ENCODE measurements at places on chromosomes 13 and 19.
A peak's percentile ranks its signal among the peaks of the same experiment; 100 is the strongest.

GRCh38 chr13:70310396-70311119, 202.3 kb upstream of the KLHL1 start:
- ATAC-seq: no peak

- ATAC-seq: no peak
Observed at GRCh38 chr13:34469196-34469986, 472.7 kb upstream of the NBEA start.

GRCh38 chr13:108566413-108567170, 62.8 kb upstream of the MYO16 start:
- ATAC-seq: no peak

GRCh38 chr13:41722684-41723535, 238.0 kb downstream of the VWA8 start:
- ATAC-seq: no peak

- peak; percentile 22 for ATAC-seq
Observed at GRCh38 chr13:100694722-100695508, 20.3 kb upstream of the TMTC4 start.

DNA sequence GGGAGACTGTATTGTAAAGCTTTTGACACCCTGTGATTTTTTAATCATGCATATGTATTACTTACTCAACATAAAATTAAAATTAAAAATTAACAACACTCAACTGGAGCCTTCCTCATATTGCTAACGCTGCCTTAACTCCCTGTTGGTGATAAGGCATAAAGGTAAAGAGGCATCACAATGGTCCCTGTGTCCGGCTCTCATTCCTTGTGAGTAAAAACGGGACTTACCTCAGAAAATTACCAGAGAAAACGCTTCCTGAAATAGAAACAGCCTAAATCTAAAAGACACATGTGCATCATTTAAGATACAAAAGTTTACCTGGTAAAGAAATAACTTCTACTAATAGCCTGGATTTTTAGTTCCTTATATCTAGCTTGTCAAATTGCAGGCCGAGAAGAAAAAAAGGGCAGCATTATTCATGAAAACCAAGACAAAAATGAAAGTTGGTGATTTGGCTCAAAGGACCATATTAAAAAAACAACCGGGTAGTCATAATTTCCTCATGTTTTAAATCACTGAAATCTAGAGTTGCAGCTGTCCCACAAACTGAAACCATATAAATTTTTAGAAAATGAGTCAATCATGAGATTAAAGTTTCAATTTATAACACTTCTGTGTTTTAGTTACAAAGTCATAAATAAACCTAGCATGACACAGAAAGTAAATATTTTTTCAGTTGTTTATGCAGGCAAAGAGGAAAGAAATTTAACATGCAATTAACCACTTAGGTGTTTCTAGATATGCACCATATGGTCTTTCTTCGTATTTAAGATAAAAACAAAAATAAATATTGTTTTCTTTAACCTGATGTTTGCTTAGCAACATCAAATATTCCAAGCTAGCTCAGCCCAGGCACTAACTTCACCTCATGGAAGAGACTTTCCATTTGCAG, 94.7 kb downstream of the MIPEP start:
- no peak for ATAC-seq

DNA sequence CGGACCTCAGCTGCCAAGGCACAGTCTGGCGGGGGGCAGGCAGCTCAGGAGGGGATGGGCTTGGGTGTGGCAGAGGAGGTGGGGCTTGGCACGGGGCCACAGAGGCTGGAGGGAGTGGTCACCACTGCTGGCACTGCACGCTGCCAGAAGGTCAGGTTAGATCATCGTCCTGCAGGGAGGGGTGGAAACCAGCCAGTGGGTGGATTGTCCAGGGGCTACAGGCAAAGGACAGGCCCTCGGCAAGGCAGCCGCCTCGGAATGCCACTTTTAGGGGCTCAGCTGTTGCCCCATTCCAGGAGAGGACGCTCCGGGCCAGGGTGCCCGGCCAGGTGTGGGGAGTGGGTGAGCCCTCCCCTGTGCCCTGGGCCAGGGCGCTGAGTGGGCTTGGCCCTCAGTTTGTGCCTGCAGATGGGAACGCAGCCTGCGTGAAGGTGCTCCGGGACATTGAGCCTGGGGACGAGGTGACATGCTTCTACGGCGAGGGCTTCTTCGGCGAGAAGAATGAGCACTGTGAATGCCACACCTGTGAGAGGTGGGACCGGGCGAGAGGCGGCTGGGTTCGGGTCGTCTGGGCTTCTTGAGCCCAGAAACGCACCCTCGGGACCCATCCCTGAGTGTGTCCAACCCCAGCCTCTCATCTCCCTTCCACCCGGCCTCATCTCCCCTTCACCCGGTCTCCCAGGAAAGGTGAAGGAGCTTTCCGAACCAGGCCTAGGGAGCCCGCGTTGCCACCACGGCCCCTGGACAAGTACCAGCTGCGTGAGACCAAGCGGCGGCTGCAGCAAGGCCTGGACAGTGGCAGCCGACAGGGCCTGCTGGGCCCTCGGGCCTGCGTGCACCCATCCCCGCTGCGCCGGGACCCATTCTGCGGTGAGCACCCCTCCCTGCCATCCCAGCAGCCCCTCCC, 6.4 kb downstream of the KMT5C start:
- ATAC-seq: peak; percentile 54

DNA sequence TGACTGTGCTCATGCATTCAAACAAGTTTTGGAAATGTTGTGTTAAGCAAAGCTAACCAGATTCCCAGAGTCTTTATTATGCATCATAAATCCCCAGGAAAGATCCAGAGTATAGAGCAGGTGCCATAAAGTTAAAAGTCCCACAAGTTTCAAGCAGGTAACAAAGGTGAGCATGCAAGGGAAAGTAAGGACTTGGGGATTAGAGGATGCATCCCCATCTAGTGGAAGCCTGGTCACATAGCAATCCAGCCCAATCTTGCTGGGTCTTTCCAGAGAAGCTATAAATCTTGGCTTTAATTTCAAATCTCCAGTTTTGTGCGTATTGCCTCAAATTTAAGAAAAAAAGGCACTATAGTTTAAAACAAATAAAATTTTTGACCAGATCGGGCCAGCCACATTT, 72.7 kb downstream of the ZNF254 start:
- ATAC-seq: no peak

- ATAC-seq: no peak
Observed at GRCh38 chr13:93655154-93655553, 428.5 kb downstream of the GPC6 start.

DNA sequence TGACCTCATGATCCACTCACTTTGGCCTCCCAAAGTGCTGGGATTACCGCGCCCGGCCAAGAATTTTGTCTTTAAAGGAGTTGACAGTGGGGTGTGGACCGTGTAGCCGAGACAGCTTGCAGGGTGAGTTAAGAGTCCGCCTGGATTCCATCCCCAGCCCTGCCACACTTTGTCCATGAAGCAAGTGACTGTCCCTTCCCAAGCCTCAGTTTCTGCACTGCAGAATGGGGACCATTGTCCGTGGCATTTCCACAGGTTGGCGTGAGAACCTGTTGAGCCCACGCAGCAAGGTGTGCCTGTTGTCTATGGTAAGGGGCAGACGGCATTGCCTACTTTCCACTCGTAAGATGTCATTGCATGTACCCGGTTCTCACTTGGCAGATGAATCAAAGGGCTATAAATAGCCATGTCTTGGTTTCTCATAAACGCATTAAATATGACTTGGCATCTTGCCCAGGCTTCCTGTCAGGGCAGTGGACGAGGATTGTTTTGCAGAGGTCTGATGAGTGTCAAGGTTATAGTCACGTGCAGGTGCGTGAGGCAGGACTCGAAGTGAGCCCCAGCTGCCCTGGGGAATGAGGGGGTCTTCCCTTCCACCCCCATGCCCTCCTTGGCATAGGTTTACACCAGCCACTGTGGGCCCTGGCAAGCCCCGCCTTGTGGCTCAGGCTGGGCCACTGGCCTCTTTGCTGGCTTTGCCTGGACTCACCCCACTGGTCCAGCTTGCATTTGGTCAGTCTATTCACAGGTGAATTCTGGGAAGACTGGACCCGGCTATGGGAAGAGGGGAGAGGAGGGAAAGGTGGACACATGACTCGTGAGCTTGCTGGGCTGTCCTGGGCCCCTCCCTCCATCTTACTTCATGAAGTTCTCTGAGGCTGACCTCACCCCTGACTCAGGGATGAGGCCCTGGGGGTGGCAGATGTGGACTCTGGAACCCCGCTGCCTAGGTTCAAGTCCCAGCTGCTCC, 14.6 kb downstream of the FAM187B start:
- peak; percentile 70 for ATAC-seq

DNA sequence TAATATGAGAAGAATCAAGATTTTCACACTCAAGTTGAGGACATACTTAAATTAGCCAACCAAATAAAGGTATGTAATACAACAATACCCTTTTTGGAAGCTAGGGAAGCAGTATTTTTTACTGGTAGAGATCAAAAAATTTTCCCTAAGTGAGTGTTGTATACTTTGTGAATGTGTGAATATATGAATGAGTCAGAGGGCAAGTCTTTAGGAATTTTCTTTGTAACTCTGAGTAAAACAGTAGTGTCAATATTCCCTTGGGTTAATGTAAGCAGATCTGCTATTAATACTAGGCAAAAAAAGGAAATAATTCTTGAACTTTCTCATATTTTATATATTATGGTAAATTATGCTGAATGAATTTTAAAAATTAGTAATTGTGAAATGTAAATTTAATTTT, 1161.8 kb upstream of the MIR17HG start:
- no peak for ATAC-seq

DNA sequence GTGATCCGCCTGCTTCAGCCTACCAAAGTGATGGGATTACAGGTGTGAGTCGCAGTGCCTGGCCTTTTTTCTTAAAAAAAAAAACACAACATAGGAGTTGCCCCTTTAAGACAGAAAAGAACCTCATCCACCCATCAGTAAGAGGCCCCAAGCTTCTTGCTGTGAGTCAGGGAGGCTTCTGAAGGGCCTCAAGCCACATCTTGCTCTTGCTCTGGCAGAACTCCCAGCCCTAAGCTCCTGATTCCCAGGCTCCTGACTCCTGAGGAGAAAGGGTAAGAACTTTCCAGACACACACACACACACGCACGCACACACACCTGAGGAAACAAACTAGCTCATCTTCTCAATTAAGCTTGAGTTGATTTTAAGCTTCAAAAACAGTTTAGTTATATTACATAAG, 6.9 kb downstream of the ETFB start:
- no peak for ATAC-seq

DNA sequence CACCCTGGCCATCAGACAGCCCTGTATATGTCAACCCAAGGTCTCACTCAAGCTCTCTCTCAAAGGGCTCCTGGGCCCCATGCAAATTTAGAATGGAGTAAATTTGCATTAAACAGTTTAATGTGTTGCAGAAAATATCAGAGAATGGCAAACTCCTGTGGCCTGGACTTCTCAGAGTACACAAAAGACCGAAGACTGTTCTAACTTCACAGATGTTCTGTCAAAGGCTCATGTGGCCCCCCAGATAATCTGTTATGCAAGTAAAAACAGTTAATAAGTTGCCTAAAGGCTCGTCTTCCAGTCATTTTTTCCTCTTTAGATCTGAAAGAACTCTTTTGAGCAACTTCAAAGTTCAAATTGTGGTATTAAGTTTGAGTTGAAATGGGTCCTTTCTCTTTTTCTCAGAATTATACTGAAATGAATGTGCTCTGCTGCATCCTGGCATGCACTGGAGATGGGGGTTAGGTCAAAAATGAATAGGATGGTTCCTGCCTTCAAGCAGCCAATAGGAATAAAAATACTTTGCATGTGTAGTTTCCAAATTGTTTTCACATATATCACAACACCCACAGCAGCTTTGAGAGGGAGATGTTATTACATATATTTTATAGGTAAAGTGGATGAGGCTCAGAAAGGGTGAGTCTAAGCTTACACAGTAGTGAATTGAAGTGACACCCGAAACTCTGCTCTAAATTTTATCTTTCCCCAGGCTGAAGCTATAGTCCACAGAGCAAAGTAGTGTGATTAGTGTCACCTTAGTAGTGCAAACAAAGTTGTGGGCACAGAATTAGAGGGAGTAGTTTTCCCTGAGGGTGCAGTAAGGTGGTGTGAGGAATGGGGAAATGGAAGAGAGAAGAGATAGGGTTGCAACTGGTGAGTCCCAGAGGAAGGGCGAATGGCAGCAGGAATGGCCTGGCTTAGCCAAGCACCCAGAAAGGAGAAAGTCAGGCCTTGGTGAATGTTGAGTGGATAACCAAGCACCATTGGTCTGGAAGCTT, 205.0 kb upstream of the RFC3 start:
- ATAC-seq: no peak

- no peak for ATAC-seq
Observed at GRCh38 chr19:11025445-11025844, 63.8 kb upstream of the LDLR start.

- ATAC-seq: no peak
Observed at GRCh38 chr13:25715760-25716159, 336.1 kb downstream of the SHISA2 start.

DNA sequence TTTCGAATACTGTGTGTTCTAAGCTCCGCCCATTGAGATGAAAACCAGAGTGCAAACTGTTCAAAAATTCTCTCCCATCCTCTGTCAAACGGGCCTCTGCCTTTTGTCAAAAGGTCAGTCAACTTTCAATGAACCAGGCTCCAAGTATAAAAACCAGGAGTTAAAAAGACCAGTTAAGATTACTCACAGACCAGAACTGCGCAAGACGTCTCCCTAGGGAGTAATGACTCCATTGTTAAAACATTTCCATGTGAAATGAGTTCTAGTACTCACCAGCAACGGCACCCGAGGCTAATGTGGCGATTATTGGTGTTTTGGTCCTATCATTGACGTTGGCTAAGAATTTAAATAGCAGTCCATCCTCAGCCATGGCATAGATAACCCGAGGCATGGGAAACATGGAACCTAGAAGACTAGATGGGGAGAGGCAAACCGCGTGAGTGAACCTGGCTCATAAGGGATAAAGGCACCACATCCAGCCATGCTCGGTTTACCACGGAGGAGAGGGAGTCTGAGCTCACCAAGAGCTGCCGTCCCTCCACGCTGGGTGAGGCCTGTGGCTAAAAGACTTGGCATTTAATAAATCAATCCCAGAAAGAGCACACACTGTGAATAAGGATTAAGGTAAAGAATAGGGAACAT, 73.3 kb downstream of the SLC7A1 start:
- peak; percentile 53 for ATAC-seq

GRCh38 chr19:7355871-7356270, 7.1 kb downstream of the ARHGEF18 start:
- ATAC-seq: no peak

DNA sequence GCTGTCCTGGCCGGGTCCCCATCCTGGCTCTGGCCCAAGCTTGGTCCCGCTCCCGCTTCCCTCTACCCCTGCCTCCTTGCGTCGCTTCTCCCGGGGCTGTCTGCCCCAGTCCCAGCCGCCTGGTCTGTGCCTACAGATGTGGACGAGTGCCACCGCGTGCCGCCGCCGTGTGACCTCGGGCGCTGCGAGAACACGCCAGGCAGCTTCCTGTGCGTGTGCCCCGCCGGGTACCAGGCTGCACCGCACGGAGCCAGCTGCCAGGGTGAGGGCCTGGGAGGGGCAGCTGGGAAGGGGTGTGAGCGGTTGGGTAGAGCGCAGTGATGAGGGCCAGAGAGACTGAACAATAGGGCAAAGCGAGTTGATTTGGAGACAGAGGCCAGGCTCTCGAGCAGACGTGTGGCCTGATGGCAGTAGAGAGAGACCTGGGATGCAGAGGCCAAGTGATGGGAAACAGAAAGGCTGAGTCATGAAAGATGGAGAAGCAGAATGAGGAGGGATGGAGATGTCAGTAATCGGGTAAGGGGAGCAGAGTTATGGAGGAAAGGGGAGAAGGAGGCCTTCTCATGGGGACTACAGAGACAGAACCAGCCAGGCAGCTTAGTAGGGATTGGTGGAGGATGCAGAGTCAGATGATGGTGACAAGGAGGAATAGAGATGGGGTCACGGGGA, 9.4 kb downstream of the LTBP4 start:
- ATAC-seq: peak; percentile 5

All from gastroesophageal sphincter (tissue), 4 donors.